ENCODE measurements at places on chromosomes 5 and 9.

GRCh38 chr5:169904059-169904458, 76.2 kb downstream of the INSYN2B start:
- peak; percentile 88 for DNase-seq

DNA sequence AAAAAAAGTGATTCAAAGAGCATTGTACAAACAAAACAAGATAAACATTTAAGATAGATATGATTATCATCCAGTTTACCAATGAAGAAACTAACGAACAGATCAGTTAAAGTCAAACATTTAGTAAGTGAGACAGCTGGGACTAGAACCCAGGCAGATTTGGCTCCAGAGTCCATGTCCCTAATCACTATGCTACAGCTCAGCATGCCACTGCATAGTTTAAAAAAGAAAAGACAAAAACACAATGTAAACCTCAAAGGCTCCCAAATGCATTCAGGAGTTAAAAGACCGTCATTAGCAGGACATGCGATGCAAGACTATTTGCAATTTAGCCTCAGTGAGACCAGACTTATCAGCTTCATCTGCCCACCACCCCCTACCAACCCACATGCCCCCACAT, 36.8 kb downstream of the DENND1A start:
- no peak for DNase-seq

DNA sequence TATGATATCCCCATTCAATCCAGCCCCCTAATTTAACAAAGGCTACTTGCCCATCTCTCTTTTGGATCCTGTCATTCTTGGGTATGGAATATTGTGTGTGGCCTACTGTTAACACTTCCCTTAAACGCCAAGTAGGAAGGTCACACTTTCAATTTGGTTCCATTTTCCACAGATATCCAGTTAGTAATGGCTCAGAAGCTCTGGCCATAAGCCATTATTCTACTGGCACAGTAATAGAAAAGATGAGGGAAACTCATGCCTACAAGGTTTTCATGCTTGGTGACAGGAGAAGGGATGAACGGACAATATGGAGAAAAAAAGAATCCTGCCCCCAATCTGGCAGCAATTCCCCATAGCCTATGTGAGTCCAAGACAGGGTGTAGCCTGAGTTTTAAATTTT, 227.6 kb downstream of the CRB2 start:
- no peak for DNase-seq

GRCh38 chr9:112059145-112059965, 115.7 kb downstream of the SUSD1 start:
- peak; percentile 90 for DNase-seq

GRCh38 chr5:58094031-58094430, 365.9 kb downstream of the PLK2 start:
- no peak for DNase-seq

DNA sequence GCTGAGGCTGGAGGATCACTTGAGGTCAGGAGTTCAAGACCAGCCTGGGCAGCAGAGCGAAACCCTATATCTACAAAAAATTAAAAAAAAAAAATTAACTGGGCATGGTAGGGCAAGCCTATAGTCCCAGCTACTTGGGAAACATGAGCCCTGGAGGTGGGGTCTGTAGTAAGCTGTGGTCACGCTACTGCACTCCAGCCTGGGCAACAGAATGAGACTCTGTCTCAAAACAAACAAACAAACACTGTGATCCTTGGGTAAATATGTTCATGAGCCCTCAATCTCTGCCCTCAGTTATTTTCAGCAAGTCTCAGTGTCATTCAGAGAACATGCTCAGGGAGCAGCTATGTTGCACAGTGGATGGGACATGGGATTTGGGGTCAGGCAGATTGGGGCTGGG, 76.2 kb downstream of the PTTG1 start:
- DNase-seq = no peak

- peak; percentile 76 for DNase-seq
Measured at GRCh38 chr5:9398227-9398626, 147.6 kb downstream of the SEMA5A start.
